ENCODE measurements at places on chromosomes 7 and 10.

DNA sequence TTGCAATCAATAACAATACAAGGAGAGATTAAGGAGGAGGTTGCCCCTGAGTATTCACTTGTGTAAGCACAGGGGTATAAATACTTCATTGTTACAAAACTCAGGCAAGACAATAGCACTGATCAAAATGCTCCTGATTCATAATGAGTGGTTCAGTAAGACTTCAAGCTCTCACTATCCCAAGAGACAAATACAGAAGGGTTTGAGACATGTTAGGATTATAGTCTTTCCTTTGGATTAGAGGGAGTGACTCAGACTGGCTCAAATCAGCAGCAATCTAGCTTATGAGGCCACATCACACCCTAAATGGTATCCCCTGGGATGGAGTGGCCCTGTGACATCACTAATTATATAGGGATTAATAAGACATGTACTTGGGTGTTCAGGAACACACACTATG lies 167.2 kb upstream of the HGF start:
- no peak for DNase-seq

DNA sequence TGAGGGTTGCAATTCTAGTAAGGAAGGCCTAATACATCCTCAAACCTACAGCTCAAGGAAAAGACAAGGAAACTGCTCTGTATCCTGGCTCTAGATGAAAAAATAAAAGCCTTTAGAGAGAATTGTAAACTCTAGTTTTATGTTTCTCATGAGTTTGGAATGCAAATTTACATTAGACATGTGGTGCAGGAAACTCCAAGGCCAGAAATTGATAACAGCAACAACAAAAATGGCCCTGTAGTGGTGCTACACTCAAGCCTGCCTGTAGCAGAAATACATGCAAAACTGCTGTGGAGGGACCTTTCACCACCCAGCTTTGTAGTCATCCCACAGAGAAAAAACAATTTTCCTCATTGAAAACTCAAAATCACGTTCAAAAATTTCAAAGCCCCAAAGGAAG lies 546.7 kb upstream of the LRRN3 start:
- no peak for DNase-seq

GRCh38 chr7:110205899-110206298 lies 885.0 kb upstream of the LRRN3 start:
- no peak for DNase-seq

DNA sequence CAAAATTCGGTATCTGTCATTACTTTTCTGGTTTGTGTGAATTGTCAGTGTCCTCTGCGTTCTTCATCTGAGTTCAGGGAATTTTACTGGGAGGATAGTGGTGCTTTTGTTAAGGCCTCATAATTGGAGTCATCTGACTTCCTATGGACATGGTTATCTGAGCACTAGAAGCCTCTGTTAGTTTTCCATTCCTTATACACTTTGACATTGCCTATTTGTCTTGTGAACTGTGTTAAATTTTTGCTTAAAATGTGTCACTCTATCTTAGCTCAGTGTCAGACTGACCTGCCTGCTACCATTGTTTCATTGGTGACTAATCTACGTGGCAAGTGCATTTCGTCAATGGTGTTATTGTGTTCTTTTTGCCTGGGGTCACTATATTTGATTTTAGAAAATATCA lies 253.3 kb downstream of the SEMA3A start:
- DNase-seq, result no peak

- DNase-seq, result no peak
These were observed 5.1 kb upstream of the CDHR3 start for GRCh38 chr7:105958012-105958411.

DNA sequence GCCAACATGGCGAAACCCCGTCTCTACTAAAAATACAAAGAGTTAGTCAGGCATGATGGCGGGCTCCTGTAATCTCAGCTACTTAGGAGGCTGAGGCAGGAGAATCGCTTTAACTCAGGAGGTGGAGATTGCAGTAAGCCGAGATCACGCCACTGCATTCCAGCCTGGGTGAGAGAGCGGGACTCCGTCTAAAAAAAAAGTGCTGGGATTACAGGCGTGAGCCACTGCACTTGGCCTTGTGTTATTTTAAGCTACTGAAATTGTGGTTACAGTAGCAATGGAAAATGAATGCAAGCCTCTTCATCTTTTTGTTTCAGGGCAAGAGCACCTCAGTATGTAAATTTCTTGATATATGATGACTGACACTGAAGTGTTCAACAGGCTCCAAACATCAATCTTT lies 106.4 kb upstream of the IMMP2L start:
- no peak for DNase-seq

DNA sequence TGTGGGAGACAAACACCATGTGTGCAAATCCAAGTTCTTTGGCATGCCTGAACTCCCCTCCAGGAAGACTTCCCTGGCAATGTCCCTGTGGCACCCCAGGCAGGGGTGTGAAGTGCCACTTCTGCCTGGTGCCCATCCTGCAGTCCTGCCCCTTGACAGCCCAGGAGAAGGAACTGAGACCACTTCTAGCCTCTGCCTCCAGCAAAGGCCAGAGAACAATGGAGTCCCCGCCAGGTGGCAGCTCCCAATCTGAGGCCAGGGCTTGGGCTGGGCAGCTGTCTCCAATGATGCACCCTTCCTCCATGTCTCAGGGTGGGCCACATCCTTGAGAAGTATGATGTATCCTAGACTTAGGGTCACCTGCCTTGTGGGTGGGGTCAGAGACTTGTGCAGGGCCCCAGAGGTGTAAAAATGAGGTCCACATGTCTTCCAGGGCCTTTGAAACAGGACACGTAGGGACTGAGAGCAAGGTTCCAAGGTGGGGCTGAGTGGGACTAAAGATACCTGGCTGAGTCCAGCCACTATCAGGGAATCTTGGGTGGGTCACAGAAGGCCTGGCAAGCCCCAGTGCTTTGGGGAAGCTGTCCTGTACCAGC lies 5.5 kb downstream of the FXYD4 start:
- no peak for DNase-seq

DNA sequence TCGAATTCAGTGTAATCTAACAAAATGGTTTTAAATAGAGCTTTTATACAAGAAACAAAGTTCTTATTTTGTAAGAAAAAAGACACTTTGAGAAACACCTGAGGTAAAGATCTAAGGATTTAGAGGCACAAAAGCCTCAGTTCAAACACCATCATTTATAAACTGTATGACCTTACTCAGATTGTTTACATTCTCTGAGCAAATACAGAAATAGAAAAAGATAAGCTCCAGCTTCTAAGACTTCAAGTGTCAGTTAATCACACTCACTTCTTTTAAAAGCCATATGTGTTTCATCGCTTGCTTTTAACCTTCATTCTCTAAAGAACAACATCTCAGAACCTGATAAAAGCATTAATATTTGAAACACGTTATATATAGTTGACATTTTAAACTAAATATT lies 27.9 kb downstream of the CADPS2 start:
- DNase-seq, result no peak

GRCh38 chr7:148878317-148878716 lies 5.8 kb downstream of the EZH2 start:
- no peak for DNase-seq

DNA sequence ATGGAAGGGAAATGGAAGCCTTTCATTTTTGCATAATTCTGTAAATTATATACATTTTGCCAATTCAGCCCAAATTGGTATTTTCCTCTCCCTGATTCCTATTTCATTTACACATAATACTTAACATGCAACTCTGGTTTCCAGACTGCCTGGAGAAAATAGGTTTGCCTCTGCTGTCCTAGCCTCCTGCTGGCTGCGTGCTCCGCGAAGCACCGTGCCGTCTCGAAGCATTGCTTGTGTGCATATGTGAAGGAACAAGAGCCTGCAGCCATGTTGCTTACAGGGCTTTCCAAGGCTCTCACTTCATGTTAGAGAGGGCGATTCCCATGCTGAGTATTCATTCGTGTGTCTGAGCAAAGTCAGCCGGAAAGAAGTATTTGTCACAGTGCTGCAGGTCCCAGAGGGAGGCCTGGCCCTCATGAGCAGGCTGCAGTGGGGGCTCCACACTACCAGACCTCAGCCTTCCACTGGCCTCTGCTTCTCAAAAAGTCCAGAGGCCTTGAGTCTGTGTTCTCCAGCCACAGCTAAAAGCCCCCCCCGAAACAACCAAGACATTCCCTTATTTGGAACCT lies 66.5 kb downstream of the CLRN3 start:
- DNase-seq, result no peak

GRCh38 chr10:30747633-30748032 lies 118.1 kb upstream of the LYZL2 start:
- peak; percentile 32 for DNase-seq

DNA sequence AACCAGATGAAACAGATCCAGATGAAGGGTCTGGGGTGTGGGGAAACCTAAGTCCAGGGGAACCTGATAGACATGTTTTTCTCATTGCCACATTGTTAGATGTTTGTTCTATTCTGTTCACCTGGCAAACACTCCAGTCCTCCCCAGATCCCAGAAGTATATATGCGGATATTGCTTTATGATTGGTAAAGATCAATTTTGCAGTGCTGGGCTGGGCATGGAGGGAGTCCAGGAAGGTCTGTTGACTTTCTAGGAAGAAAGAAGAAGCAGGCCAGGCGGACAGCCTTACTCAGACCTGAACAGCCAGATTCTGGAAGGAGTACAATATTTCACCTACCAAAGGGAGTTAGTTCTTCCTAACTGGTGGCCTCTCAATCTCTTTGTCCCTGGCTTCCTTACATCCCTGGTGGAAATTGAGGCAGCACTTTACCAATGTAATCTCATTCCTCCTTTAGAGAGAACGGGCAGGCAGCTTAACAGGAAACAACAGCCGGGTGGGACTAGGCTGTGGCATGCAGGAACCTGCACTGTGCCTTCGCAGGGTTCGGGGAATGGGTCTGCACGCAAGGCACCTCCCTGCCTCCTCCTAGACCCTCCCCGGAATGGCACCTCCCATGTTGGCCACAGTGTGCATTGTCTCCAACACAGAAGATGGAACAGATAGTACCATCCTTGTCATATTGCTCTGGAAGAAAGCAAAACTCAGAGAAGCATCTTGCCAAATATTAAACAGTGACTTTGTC lies 930 bp downstream of the GIMAP6 start:
- DNase-seq, result peak; percentile 31

DNA sequence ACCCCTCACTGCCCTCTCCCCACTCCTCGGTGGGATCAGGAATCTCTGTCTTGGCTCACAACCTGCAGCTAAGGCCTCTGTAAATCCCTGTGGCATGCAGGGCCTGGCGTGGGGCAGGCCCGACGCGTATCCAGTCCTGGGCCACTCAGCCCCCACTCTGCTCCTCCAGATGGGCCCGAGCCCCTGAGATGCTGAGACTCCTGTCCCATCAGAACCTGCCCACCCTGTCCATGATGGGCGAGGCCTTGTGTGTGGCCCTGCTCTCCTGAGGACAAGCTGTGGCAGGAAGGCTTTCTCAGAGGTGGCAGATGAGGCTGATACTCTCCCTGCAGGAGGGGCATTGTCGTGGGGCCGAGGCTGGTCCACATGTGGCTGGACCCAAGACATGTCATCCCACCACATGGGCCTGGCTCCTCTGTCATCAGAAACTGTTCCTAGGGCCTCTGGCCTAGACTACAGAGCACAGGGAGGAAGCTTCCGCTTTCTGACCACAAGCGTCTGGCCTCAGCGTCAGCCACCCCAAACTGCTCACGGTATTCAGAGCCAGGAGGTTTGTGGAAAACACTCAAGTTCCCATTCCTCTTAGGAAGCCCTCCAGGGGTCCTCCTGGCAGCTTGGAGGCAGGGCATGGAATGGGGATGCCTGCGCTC lies 6.0 kb downstream of the ALOX5 start:
- DNase-seq, result no peak

- no peak for DNase-seq
These were observed 128.0 kb upstream of the MBL2 start for GRCh38 chr10:52900593-52900992.

All from stimulated activated CD4-positive, alpha-beta T cell treated with anti-CD3 and anti-CD28 coated beads, Interleukin-2, amount 100 ng/mL, for 48 hours (primary cell).